Stimulated activated CD8-positive, alpha-beta memory T cell treated with anti-CD3 and anti-CD28 coated beads, Interleukin-7, amount 100 ng/mL, for 1 hour (primary cell): ENCODE measurements at places on chromosomes 3 and 15.
A peak's percentile ranks its signal among the peaks of the same experiment; 100 is the strongest.

- no peak for DNase-seq
Observed at GRCh38 chr3:41324156-41324475, 124.8 kb downstream of the CTNNB1 start.

GRCh38 chr15:100880139-100880896 lies 687 bp downstream of the ALDH1A3 start:
- no peak for DNase-seq

- DNase-seq: no peak
Observed at GRCh38 chr3:61600195-61600594, 38.8 kb downstream of the PTPRG start.

- DNase-seq: no peak
Observed at GRCh38 chr15:68148039-68148438, 57.1 kb downstream of the CALML4 start.

DNA sequence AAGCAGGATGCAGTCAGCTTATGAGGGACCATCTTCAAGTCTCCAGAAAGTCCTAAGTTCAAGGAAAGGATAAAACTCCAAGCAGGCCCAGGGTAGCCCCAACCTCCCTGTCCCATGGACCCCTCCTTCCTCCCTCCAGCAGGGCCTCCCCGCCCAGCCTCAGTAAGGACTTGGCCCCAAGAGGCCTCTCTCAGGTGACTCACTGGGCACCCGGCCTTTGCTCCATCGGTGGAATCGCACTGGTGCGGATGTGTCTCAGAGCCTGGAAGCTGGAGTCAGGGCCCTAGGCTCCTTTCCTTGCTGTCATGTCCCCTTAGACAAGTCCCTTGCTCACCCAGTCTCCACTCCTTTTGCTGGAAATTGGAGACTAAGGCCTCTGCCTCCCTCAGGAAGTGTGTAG lies 114.4 kb upstream of the RNF7 start:
- no peak for DNase-seq

GRCh38 chr3:120773932-120774331 lies 31.4 kb downstream of the GTF2E1 start:
- no peak for DNase-seq

GRCh38 chr15:49589030-49589429 lies 31.6 kb downstream of the FAM227B start:
- DNase-seq: no peak

GRCh38 chr3:127786353-127787070 lies 35.8 kb downstream of the MGLL start:
- DNase-seq: no peak

- no peak for DNase-seq
Observed at GRCh38 chr15:80160570-80161156, 7.9 kb downstream of the FAH start.

DNA sequence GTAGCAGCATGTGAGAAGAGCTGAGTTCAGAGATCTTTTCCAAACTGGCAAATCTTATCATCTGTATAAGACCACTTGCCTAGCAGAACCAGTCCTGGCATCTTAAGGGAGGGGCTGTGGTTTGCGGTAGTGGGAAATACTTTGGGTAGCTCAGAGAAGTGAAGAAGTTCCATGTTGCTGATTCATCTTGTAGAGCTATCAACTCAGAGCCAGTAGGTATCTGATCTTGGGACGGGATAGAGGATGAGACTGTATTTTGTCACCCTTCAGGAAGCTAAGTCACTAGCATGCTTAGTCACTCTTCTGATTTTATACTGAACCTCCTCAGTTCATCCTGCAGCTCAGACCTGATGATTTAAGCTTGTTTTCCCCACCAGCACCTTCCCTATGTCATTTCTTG lies 211.4 kb downstream of the NR1D2 start:
- no peak for DNase-seq

DNA sequence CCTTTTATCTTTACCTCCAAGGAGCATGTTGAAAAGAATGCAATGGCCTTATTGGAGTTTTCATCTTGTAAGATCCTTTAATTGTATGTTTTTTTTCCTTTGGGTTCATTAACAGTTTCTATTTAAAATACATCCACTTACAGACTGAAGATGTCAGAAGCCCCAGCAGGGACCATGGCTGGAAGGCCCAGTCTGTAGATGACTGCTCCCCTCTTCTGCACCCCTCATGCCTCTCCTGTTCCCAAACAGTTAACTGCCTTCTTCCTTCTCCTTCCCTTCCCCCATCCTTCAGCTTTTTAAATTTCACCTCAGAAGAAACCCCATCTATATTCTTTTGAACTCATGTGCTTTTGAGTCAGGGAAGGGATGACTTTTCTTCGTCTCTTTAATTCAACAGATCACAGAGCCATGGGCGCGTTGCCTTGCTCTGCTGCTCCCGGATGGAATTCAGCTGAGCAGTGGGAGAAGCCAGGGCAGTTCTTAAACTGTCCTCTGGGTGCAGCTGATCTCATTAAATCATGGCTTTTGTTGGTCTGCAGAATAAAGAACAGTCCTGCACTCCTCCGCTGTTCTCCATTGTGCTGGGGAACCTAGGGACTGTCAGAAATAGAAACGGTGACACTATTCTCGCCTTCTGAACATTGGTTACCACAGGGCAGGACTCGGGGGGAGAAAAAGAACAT lies 71.5 kb upstream of the EIF1B start:
- DNase-seq: no peak

GRCh38 chr15:74782259-74783071 lies 585 bp downstream of the CSK start:
- DNase-seq: no peak

GRCh38 chr3:58874795-58875194 lies 175.0 kb downstream of the CFAP20DC start:
- no peak for DNase-seq

GRCh38 chr3:30658328-30659052 lies 52.1 kb downstream of the TGFBR2 start:
- DNase-seq: no peak

DNA sequence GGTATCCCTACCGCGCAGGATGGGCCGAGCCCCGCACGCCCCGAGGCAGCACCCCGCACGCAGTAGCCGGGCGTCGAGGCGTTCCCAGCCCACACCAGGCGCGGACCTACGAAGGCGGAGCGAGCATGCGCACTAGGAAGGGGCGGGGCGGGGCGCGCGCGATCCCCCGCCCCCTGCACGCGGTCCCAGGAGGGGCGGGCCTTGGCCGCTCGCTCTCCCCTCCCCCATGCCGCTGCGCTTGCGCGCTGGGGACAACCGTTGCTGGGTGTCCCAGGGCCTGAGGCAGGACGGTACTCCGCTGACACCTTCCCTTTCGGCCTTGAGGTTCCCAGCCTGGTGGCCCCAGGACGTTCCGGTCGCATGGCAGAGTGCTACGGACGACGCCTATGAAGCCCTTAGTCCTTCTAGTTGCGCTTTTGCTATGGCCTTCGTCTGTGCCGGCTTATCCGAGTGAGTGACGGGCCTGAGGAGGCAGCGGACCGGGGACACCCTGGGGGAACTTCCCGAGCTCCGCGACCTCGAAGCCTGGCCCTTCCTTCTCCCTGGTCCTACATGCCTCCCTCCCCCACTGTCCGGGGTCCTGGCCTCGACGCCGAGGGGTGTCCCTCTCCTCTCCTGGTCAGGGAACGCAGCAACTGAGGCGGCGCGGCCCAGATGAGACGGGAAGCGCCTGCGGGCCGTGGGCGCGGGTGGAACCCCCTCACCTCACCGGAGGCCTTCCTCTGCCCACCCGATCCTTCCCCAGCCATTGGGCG lies at the start of gene SPESP1:
TSS of gene SPESP1 (plus strand) at position 258 of the 755 bp plus-strand sequence. CDS start at position 387, 129 bp downstream.
- DNase-seq: peak; percentile 11

DNA sequence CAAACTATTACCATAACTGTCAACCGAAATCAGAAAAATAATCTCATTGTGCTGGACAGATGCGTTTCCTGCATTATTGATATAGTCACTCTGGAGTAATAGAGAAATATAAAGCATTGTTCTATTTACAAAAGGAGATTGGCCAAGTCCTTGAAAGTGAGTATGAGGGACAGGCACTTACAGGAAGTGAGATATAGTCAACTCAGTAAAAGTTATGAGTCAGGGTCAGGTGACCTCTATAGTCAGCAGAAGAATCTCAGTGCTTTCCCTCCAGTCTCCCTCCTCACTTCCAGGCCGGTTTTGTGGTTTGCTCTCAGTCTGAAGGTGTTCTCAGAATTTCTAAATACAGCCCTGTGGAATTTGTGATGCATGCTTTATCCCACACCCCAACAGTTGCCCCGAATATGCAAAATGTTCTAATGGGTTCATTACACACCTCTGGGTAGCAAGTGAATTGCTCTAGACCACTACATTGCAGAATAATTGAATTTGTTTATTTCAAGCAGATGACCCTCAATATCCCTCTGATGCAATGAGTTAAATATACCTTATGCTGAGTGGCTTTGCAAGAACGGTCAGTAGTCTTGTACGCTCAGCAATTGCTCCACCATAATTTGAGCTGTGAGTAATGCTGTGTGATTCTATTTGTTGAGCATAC lies 787.7 kb downstream of the MCTP2 start:
- DNase-seq: no peak

GRCh38 chr3:130992344-130992743 lies 34.3 kb downstream of the ASTE1 start:
- DNase-seq: no peak

GRCh38 chr3:55305696-55306485 lies 181.2 kb downstream of the WNT5A start:
- no peak for DNase-seq

DNA sequence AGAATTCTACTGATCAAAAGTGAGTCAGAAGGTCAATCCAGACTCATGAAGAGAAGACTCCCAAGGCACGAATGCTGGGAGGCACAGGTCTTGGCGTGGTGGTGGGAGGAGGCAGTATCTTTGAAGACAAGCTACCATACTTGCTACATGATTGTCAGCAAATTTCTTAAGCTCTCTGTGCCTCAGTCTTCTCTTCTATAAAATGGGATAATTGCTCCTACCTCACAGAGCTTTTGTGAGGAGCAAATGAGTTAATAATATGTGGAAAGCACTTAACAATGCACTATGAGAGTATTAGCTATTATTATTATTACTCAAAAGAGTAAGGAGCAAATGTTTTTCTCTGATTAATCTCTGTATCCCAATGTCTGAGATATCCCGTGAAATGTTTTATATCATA lies 36.2 kb downstream of the EHD4 start:
- DNase-seq: no peak

GRCh38 chr3:38313263-38313662 lies 31.2 kb downstream of the SLC22A14 start:
- no peak for DNase-seq

DNA sequence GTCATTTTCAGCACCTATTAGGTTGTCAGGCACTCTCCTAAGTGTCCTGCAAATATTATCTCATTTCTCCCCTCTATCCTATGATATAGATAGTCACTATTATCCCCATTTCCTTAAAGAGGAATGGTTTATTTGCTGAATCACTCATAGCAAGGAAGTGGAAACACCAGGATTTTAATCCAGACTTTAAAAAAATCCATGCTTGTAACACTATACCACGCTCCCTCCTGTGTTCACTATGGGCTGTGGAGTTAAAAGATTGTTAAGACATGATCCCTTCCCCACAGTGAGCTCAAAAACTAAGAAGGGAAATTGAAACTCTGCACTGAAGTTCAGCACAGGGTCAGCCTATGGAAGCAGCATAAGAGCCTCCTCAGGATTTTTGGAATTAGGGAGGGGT lies 60.2 kb downstream of the TMEM39A start:
- DNase-seq: no peak

DNA sequence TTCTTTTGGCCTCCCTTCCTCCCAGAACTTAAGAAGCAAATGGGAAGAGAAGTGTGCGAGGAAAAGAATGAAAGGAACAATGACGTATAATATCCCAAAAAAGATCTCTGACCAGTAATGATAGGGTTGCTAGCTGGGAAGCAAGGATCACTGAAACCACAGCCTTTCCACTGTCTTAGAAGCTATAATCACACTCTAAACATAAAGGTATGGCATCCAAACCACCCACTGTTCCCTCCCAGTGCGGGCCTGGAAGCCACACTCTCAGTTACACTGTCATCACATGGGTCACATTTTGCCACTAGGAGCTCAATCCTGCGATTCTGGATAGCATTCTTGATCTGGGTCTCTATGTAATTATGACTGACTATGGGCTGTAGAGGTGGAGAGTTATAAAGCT lies 131.6 kb upstream of the HACD2 start:
- DNase-seq: no peak

- DNase-seq: no peak
Observed at GRCh38 chr3:58661836-58662420, 4.6 kb downstream of the FAM3D start.

GRCh38 chr3:186998937-186999368 lies 68.6 kb downstream of the ST6GAL1 start:
- DNase-seq: no peak

DNA sequence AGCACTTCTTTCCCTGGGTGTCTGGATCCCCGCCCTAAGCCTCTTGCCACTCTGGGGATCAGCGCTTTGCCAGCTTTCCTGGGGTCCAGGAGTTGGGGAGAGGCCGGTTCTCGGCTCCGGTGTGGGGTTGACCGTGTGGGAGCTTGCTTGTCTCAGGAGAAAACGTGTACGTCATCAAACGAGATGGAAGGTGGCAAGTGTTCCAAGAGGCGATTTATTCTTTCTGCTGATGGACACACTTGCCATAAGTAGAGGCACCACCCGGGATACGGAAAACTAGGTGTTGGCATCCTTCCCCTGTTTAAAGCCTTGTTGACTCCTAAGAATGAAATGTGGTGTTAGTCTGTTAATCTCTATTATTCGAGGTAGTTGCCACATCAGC lies 295 bp downstream of the ZWILCH start:
- DNase-seq: no peak

DNA sequence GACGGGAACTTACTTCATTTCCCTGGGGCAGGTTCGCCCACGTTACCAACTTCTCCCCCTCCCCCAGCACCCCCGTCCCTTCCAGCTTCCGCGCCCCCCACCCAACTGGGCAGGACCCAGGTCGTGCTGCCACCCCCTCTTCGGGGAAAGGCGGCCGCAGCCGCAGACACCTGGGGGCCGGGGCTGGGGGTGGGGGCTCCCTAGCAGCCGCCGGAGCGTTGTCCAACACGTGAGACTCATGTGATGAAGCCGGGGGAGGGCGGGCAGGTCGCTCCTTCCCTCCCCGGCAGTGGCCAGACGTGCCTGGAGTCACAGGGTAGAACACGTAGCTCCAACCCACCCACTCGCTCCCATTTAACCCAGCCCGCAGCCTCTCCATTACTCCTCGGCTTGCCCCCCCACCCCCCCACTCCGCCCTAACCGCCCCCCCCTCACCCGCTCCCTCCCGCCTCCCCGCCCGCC lies 240 bp upstream of the BHLHE40 start:
- peak; percentile 79 for DNase-seq

- DNase-seq: no peak
Observed at GRCh38 chr3:5122741-5123706, 932 bp downstream of the ARL8B start.

DNA sequence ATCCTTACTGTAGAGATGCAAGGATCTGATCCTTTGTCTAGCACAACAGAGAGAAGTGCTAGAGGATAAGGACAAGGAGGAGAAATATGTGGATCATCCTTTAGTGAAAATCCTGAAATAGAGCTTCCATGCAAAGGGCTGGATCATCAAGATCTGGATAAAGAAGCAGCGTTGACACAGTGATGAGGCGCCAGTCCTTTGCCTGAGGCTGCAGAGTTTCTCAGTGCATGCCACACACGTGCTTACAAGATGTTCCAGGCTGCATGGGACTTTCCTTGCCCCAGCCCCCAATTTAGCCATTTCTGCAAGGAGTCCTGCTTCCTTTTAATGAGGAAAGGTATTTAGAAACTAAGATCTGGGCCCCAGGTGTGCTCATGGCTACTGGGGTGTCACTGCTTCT lies 7.2 kb upstream of the ABTB1 start:
- no peak for DNase-seq

- no peak for DNase-seq
Observed at GRCh38 chr3:147756476-147756875, 347.3 kb downstream of the ZIC1 start.
